Neural crest cell (in vitro differentiated cells): ENCODE measurements at places on chromosomes 7 and 10. TPM values are rescaled to one million over a fixed set of nuclear protein-coding genes. Genes with fewer than 3 reads are reported as not detected.

DNA sequence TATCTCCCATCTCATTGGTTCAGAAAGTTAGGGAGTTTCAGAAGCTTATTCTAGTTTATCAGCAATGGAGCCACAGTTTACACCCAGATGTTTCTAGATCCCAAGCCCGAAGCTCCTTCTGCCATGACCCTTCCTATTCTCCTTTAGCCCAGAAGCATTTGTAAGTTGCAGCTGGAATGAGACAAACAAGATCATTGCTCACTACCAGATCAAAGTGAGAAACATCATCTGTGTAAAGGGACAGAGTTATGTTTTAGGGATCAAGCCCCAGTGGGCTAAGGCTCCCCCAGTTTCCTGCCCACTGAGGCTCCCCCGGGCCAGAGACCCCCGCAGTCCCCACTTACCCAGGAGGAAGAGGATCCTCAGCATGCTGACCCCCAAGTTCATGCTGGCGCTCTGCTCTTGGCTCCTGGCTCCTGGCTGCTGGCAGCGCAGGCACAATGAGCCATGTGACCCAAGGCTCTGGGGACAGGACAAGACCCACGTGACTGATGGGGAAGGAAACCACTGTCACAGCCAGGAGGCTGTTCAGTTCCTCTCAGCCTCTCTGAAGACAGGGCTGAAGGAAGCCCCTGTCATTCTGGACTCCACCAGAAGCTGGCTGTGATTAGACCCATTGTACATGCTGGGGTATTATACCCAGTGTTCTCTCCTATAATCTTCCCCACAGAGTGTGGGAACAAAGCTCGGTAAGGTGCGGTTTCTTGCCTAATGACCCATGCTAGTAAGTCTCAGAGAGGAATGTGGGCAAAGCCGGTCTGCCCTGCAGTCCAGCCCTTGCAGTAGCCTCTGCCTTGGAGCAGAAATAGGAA, at the start of gene TMEM273:
Gene TMEM273, minus strand, starts transcription at position 442 of the 812 bp plus-strand sequence. Its CDS starts 55 bp downstream, at position 387.
- H3K4me1 ChIP-seq = no peaks in the 10 kb centered on the region
- H3K4me3 ChIP-seq = no peak within 1 kb of the TSS

GRCh38 chr7:129536323-129536722, 34.0 kb downstream of the SMKR1 start:
- H3K27ac ChIP-seq = peak overlapping the region; percentile 51
- H3K4me3 ChIP-seq = no peak overlapping the region
- DNase-seq = no peak
- H3K36me3 ChIP-seq = no peaks in the 10 kb centered on the region

BMS1 gene
- total RNA-seq = 27.7 TPM in 2 replicates

GRCh38 chr10:91424016-91424415, 13.9 kb downstream of the HECTD2 start:
- H3K27ac ChIP-seq = no peak overlapping the region
- H3K4me1 ChIP-seq = peaks cover 5% of the 10 kb centered on the region
- peaks cover 4% of the 10 kb centered on the region for H3K36me3 ChIP-seq
- H3K27me3 ChIP-seq = no peaks in the 10 kb centered on the region
- DNase-seq = no peak
- H3K4me3 ChIP-seq = no peak overlapping the region

DNA sequence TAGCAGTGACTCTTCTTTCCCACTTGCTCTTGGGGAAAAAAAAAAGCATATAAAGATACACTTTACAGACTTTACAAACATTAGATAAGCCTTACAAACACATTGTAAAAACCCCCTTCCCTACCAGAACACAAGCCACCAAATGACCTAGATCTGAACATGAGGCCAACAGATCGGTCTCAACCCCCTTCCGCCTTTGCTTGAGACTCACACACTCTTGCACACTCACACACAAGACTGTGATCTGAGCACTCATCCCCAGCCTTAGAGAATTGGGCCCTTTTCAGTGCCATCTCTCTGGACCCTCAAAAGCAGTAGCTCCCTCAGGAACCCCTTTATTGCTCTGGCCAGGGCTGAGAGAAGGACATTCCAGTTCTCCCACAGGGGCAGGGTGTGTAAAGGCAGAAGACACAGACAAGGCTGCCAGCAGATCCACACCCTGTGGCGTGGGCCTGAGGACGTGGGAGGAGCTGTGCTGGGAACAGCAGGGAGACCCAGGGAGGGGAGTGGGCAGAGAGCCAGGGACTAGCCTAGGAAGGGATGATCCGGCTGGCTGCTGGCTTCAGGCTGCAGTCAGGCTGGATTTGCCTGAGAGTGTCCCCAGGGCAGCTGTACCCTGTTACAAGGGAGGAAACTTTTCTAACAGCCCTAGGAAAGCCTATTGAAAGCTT, 206.7 kb downstream of the KIAA1217 start:
- no peak for DNase-seq
- H3K27ac ChIP-seq = peak overlapping the region; percentile 73
- H3K36me3 ChIP-seq = no peaks in the 10 kb centered on the region

DNA sequence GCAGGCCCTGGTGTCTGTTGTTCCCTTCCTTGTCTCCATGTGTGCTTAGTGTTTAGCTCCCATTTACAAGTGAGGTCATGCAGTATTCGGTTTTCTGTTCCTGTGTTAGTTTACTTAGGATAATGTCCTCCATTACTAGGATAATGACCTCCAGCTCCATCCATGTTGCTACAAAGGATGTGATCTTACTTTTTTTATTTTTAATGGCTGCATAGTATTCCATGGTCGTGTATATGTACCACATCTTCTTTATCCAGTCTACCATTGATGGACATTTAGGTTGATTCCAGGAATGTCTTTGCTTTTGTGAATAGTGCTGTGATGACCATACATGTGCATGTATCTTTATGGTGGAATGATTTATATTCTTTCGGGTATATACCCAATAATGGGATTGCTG, 333.4 kb downstream of the EXOC4 start:
- peaks cover 6% of the 10 kb centered on the region for H3K4me1 ChIP-seq
- H3K36me3 ChIP-seq = peaks cover 2% of the 10 kb centered on the region
- no peak for DNase-seq
- no peak overlapping the region for H3K4me3 ChIP-seq
- H3K27me3 ChIP-seq = no peaks in the 10 kb centered on the region
- no peak overlapping the region for H3K27ac ChIP-seq

ITGA8 gene
- total RNA-seq = 0.27 and 0.37 TPM in 2 replicates

- no peak overlapping the region for H3K27ac ChIP-seq
- H3K36me3 ChIP-seq = no peaks in the 10 kb centered on the region
- DNase-seq = no peak
- no peak overlapping the region for H3K4me3 ChIP-seq
- no peaks in the 10 kb centered on the region for H3K27me3 ChIP-seq
- H3K4me1 ChIP-seq = no peaks in the 10 kb centered on the region
These were observed 503.5 kb downstream of the KIF20B start for GRCh38 chr10:90204956-90205314.

CYP26A1 gene
- 0.23 and 0.30 TPM in 2 replicates for total RNA-seq

DNA sequence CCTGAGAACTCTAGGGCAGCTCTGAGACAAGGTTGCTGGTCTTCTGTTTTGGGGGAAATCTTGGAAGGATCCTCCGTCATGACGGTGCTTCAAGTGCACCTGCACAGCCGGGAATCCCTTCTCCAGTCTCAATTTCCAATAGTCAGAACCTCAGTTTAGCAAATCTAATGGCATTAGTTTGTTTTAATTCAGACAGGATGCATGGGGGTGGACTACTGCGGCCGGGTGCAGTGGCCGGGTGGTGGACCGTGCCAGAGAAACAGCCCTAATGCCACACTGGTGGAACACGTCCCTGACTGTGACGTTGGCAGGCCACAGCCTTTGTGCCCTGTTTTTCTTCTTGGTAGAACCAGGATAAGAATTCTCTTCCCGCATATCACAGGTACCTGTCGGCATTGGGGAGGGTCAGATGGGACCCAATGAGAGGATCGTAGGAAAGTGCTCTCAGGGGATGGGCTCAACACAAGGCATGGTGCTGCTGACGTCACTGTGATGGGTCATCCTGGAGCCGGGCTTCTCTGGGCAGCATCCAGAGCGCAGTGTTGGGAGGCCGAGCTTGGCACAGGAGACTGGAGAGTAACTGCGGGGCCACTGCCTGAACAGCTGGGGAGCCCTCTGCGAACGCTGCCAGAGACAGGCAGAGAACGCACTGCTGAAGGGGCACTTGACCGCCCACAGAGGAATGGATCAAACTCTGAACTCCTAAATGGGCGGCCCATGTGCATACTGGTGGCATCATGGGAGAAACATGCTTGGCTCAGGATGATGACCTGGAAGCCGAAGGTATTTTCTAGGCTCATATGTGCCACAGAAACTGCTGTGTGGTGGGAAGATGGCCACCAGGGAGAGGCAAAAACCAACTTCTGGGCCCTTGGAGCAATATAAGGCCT, 313.8 kb upstream of the SHH start:
- DNase-seq = no peak
- H3K4me1 ChIP-seq = no peaks in the 10 kb centered on the region
- no peaks in the 10 kb centered on the region for H3K27me3 ChIP-seq
- H3K36me3 ChIP-seq = no peaks in the 10 kb centered on the region
- no peak overlapping the region for H3K27ac ChIP-seq
- no peak overlapping the region for H3K4me3 ChIP-seq

- H3K27me3 ChIP-seq = peaks cover 18% of the 10 kb centered on the region
- no peaks in the 10 kb centered on the region for H3K36me3 ChIP-seq
- no peak overlapping the region for H3K27ac ChIP-seq
- no peak overlapping the region for H3K4me3 ChIP-seq
- H3K4me1 ChIP-seq = no peaks in the 10 kb centered on the region
- no peak for DNase-seq
These were observed 68.0 kb downstream of the GRID1 start for GRCh38 chr10:86298501-86299001.

SLC13A4 gene
- 0.27 and 0.68 TPM in 2 replicates for total RNA-seq

GRCh38 chr10:43225787-43226153, 41.1 kb downstream of the RASGEF1A start:
- H3K27me3 ChIP-seq = peaks cover 67% of the 10 kb centered on the region
- DNase-seq = no peak
- no peaks in the 10 kb centered on the region for H3K36me3 ChIP-seq
- H3K27ac ChIP-seq = no peak overlapping the region
- peaks cover 4% of the 10 kb centered on the region for H3K4me1 ChIP-seq

DNA sequence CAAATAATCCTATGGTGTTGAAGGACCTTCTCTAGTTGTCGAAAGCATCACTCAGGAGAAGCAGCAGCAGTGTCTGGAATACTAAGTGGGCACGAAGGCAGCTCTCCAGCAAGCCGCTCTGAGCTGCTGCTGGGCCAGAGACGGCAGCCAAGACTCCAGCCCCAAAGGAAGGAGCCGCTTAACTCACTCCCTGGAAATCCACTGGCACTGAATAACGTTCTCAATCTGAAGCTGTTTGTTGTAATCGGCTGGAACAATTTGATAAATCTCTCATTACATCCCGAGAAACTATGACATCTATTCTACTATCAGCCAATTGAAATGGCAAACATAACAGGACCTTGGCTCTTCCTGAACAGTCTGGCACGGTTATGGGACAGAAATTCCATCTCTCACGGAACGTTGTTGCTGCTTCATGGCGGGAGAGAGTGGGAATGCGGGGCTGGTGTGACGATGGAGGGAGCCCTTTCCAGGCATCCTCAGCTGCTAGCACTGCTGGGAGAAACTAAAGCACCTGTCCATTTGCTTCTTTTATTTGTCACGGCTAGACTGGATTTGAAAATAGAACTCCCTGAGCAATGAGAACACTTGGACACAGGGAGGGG, 331.5 kb upstream of the RNF32 start:
- no peaks in the 10 kb centered on the region for H3K36me3 ChIP-seq
- peaks cover 27% of the 10 kb centered on the region for H3K27me3 ChIP-seq
- no peak overlapping the region for H3K27ac ChIP-seq

SFRP4 gene
- not detected in 2 replicates for total RNA-seq

DNA sequence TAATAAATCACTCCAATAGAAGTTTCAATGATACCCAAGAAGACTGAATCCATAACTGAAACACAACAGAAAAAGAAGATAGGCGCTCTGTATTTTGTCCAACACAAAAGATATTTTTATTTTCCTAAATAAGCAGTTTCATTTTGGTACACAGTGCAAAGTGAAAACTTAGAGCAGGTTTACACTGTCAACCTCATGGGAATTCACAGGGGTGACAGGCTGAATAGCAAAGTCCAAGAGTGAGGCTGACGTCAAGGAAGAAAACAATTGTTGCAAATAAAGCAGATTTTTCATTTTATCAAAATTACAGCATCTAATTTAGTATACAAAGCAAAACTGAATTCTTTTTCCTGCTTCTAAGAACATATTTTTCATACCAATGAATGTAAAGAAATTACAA, 28.6 kb downstream of the NAMPT start:
- peaks cover 22% of the 10 kb centered on the region for H3K36me3 ChIP-seq
- DNase-seq = no peak
- H3K27me3 ChIP-seq = no peaks in the 10 kb centered on the region

DNA sequence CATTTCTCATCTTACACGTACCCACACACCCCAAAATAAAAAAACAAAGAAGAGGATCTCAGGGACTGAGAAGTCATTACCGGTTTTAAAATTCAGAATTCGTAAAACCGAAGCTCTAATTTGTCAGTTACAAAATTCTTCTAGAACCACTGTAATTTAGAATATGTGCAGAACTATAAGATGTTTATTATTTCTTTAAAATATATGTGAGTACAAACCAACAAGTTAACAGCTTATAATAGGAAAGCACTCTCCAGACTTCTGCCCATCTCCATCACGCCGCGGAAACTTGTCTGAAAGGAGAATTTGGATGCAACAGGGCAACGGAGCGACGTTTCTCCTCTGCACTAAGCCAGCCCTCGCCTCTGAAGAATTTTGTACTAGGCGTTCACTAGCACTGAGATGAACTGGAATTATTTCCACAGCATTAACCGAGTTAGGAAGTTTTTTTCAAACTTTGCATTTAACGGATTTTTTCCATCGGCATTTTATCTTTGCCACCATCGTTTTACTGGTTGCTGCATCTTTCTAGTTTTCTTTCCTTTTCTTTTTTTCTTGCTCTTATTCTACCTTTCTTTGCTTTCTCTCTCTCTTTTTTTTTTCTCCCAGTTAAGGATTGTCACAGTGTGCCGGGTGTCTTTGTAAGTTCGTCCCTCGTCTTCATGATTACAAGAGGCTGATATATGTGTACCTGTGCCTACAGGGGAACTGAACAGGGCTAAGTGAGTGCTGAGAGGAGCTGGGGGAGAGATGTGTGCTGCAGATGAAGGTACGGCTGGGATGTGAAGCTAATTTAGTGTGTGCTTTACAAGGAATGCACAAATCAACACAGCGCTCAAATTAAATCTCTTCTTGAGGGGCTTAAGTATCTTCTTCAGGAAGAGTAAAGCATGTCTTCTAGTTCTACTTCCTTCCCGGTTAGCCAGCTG, 295.9 kb upstream of the NFE2L3 start:
- no peaks in the 10 kb centered on the region for H3K36me3 ChIP-seq
- no peak for DNase-seq
- H3K27me3 ChIP-seq = peaks cover 7% of the 10 kb centered on the region
- H3K4me3 ChIP-seq = no peak overlapping the region

- H3K4me1 ChIP-seq = peaks cover 55% of the 10 kb centered on the region
- peaks cover 5% of the 10 kb centered on the region for H3K36me3 ChIP-seq
- H3K27me3 ChIP-seq = peaks cover 61% of the 10 kb centered on the region
- peak; percentile 78 for DNase-seq
- peak within 1 kb of the TSS; percentile 89 for H3K27ac ChIP-seq
These were observed at the start of gene EGR2 for GRCh38 chr10:62816331-62817120. Gene EGR2, minus strand, starts transcription at chr10:62816366. Its CDS starts 337 bp downstream, at chr10:62816029.

LOXL4 gene
- total RNA-seq = 1.5 and 1.7 TPM in 2 replicates

KCNH2 gene
- total RNA-seq = 10.7 and 12.4 TPM in 2 replicates
